Stimulated activated CD4-positive, alpha-beta T cell treated with anti-CD3 and anti-CD28 coated beads, TNF-alpha, amount 100 ng/mL, for 1 hour (primary cell): ENCODE measurements at places on chromosomes 5 and 9.

DNA sequence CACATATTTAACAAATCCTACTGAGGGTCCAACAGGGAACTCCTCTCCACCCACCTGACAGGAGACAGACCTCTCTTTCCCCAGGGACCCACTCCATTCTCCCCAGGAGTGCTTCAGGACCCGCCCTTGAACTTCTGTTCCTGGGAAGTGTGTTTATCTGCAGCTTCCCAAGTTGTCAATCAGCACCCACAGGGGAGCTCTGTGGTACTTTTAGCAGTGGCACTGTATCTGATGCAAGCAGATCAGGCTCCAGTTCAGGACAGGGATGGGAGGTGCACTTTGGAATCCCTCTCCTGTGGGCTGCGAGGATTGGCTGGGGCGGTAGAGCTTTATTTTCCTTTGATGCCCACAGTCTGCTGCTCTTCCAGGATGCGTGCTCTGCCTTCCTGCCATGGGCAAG lies 8.7 kb downstream of the GALNT10 start:
- no peak for DNase-seq

DNA sequence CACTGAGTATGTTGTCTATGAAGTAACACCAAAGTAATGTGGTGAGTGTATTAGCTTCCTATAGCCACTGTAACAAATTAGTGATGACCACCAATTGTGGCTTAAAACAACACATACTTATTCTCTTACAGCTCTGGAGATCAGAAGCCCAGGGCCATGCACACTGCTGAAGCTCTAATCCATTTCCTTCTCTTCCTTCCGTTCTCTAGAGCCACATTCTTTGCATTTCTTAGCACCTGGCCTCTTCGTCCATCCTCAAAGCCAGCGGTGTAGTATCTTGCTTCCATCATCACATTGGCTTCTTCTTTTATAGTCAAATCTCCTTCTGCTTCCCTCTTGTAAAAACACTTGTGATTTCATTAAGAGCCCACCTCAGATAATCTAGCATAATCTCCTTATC lies 230.3 kb upstream of the RFX3 start:
- no peak for DNase-seq

DNA sequence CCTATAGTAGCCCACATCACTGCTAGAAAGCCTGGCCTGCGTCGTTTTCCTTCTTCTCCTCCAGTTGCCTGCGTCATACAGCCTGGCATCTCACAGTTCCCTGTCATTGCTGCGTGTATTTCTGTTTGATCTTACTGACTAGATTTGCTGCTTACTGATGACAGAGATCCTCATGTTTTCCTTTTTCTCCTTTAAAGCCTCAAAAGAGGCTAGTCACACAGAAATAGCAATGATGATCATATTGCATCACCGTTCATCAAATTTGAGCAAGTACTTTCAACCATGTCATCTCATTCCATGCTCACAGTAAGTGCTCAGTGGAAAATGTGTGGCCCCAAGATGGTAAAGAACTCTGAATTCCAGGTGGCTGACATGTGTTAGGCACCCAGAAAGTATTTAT lies 76.8 kb downstream of the MVB12B start:
- no peak for DNase-seq

DNA sequence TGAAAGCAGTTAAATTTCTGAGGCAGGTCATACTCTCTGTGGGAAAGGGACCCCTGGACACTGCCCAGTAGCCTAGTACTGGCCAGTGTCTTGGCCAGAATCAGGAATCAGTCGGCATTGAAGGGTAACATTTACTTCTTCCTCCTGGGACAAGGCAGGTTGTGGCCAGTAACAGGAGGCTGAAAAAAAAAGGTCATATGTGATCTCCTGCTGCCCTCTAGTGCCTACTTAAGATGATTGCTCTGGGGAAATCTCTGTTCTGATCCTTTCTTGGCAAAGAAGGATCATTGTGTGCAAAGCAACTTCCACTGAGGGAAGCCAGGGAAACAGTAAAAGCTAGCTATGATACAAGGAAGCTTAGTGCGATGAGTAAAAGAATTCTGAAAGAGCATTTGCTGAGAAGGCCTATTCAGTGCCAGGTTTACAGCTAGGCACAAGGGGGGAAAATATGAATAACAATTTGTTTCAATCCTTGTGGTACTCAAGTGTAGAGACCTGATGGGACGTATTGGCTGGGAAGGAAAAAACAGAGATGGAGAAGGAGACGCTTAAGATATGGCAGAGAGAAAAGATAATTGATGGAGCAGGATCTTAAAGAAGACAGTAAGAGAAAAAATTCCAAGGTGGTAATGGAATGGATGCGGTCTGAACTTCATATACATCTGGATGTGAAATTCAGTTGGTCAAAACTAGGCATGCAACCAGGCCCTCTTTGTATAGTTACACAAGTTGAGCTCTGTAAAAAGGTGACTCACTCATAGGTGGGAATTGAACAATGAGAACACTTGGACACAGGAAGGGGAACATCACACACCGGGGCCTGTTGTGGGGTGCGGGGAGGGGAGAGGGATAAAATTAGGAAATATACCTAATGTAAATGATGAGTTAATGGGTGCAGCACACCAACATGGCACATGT lies 25.8 kb upstream of the TRIM32 start:
- DNase-seq, result no peak
